Anterior cingulate cortex (tissue), 58 donors: ENCODE measurements at places on chromosomes 7 and 10.

DNA sequence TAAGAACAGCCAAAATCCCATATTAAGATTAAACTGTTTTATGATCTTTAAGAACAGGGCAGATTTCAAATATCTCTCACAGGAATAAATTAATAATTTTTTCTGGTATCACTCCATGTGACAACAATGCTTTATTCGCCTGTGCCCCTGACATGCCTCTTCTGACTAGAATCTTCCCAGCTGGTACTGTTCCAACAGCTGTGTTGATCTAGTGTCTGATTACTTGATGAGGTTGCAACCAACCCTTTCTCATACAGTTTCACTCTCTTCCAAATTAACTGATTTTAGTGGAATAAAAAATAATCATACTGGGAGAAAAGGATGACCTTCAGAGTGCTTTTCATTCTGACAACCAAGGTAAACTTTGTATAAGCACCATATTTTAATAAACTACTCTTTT lies 151.9 kb downstream of the CHRM2 start:
- no peak for DNase-seq

DNA sequence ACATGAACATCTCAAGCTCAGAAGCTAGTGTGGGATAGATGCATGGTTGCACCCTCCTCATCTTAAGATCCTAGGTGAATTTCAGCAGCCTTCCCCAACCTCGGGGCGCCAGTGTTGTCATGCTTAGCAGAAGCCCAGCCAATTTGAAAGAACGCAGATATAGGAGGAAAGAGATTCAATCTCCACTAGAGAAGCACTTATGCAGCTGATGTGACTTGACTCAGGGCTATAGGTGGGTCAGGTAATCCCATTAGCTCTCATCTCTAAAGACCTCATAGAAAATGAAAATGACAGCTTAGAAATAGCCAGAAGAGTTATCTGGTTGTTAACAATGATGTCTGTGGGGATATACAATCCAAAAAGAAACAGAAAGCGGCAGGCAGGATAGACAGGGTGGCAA lies 310.5 kb downstream of the GPAM start:
- DNase-seq, result no peak

DNA sequence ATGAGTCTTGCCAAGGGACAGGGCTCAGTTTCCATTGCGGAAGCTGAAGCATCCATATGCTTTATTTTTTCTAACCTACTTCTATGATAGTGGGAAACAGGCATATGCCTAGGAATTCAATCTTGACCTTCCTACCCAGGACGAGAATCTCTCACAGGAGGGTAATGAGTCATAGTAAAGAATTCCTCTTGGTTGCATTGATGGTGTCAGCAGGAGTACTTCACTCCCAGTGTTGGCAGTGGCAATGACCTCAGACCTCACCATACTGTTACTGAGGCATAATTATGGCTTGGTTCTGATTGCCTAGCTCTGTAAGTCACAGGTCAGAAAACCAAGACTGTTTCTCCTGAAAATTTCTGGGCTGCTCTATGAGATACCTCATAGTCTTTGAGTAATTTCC lies 552.9 kb downstream of the ARL4A start:
- DNase-seq, result no peak

DNA sequence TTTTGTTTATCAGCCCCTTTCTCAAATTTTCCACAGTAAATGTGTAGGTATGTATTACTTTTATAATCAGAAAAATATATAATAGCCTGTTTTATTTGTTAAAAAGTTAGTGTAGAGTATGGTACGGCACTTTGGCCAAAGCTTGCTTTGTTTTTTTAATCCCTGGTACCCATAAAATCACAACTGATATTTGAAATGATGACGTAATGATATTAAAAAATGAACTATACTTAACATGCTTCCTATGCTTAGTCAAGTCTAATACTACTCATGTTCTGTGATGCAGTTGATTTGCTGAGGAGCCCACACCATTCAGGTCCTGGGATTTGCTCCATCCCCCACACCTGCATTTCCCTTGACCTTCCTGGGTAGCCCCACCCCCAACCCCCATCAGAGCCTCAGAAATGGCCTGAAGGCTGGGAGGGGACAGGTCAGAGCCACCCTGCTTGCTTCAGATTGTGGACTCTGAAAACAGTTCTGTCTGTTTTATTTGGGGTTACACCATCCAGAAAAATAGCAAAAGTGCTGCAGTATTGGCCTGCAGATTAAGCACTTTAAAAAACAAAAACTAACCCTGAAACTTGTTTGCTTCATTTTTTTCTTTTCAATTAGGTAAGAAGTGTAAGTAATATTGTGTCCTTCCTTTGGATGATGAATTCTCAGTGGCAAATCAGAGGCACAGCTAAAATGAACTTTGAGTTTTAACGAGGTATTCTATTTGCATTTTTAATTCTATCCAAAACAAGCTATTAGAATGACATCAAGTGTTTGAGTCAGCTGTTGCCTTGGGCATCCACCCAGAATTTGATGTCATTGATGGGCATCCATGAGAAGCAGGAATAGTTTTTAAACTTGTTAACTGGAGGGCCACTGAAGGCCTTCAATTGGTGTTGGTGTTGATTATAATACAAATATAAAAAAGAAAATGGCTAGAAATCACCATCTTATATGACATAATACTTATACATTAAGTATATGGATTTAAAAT lies 23.3 kb downstream of the PLCE1 start:
- DNase-seq, result no peak

DNA sequence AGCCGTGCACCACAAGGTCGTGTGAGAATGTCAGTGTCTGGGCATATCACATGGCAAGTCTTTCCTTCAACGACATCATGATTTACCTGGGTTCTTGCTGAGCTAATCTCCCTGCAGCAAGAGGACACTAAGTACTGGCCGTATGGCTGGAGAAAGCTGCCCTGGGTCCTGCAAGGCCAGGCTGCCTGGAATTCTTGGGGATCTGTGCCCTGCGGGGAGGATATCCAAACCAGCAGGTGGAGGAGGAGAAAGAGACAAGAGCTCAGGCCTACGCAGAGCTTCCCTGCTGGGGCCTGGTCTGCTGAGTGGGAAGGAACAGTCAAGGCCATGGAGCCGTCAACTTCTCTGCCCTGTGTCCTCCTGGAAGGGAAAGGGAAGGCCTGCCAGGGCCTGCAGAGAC lies 552.6 kb downstream of the LRMDA start:
- DNase-seq, result no peak

DNA sequence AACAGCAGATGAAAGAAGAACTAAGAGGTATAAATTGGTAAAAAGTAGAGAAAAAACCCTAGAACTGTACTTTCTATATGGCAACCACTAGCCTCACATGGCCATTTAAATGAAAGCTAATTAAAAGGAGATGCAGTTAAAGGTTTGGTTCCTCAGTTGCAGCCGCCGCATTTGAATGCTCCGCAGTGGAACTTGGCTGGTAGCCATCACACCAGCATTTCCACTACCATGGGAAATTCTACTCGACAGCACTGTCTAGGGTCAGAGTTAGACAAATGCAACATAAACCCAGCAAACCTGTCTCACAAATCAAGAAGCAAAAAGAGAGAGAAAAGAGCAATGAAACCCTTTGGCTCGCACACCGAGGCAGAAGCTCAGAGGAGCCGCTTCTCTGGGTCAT lies 29.7 kb downstream of the VIPR2 start:
- no peak for DNase-seq

DNA sequence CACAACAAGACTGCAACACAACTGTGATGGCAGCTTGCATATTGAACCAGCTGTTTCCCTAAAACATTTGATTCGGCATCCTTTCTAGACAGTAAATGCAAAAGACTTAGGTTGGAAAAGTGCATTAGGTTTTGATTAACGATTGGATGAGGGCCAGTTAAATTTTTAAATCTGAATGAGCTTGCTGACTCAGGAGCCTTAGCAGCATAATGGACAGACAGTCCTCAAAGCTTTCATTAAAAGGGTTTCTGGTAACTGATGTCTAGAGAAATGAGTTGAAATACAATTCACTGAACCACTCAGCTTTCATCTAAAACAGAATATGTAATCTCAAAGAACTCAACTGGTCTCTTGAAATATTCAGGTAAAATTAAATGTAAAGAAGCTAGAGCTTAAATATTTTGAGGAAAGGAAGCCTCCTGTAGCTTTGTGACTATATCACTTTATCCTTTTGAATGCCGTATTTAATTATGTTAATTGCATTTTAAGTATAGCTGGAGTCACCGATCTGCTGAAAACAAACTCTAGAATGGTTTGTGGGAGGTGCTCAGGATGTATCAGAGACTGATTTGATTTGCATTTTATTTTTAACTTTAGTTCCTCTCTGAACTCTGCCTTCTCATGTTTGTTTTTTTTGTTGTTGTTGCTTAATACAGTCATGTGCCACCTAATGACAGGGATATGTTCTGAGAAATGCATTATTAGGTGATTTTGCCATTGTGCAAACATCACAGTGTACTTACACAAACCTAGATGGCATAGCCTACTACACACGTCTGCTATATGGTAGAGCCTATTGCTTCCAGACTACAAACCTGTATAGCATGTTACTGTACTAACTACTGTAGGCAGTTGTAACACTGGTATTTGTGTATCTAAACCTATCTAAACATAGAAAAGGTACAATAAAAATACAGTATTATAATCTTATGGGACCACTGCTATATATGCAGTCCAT lies 29.2 kb upstream of the ATRNL1 start:
- no peak for DNase-seq

DNA sequence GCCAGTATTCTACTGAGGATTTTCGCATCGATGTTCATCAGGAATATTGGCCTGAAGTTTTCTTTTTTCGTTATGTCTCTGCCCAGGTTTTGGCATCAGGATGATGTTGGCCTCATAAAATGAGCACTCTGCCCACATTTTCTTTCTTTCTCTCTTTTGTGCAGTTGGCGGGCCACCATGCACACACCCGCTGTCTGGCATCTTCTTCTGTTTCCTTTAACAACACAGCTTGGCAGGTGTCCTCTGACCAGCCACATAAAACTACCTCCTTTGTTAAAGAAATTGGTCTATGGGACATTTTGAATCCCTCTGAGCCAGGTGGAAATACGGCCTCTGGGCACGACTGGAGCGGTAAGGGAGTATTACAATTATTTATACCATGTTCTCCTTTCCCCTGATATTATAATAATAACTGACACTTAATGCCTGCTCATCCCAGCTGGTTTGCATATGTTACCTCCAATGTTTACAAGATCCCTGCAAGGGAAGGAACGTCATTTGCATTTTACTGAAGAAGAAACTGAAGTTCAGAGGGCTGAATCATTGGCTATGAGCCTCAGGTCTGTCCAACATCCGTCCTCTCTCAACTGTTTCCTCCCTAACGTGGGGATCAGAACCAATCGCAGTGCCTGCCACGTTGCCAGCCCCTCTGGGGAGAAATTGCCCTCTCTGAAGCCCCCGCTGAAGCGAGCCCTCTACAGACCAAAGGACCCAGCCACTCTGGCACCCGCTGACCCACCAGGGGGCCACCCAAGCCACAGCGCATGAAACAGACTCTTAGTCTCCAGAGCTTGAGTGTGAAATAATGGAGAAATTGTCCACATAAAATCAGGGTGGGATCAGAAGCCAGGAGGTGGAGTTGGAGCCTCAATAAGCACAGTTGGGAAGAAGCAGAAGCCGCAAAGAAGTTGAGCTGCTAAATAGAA lies 125.0 kb upstream of the FOXK1 start:
- DNase-seq, result no peak

- DNase-seq, result no peak
These were observed 26.1 kb upstream of the NRG3 start for GRCh38 chr10:81848931-81849330.

GRCh38 chr7:48049850-48050249 lies 14.5 kb downstream of the C7orf57 start:
- no peak for DNase-seq

- DNase-seq, result no peak
These were observed 58.8 kb upstream of the ZNF804B start for GRCh38 chr7:88700725-88701124.

DNA sequence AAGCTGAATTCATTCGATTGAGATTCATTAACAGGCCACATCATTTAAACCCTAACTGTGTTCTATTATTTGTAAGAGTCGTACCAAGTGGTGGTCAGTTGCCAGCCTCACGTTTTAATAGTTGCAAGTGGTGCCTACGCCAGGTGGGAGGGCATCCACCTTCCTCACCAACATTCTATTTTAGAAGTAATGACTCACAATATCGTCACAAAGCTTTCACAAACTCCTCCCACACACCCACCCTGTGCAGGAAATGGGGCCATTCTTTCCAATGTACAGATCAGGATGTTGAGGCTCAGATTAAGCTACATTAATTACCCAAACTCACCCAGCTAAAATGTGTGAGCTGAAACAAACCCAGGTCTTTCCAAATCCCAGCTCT lies 77.3 kb upstream of the SAMD8 start:
- no peak for DNase-seq

- DNase-seq, result no peak
These were observed 203.7 kb upstream of the PHYHIPL start for GRCh38 chr10:58972576-58973234.

DNA sequence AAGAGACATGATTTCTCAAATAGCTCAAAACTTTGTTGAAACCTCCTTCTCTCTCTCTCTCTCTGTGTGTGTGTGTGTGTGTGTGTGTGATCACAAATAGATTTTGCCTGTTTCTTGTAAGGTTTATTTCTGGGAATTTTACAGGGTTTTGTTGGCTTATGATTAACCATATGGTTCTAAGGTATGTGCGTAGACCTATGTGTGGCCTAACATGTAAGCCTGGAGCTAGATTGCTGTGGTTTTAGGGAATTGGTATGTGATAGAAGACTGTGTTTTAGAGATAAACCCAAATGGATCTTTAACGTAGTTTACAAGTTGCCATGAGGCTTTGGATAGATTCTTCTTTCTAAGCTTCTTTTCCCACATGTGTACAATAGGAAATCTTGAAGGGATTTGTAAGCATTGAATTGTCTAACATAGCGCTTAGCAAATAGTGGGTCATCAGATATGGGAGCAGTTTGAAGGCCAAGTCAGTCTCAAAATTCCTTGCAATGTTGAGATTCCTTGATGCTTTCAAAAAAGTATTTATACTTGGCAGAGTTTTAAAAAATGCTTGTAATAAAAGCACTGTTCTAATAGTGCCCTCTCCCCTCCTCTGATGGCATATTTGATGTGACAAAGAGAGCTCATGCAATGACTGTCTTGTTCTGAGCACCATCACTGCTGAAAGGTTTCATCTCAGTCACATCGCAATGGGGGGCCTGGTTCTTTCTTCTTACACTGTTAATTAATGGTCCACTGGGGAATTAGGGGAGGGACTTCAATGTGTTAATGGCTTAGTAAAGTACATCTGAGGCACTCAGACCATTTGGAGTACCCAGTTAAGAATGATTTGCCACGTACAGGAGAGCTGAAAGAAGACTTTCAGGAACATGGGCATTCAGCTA lies 118.2 kb downstream of the SNX10 start:
- DNase-seq, result no peak

GRCh38 chr10:72105098-72105475 lies 16.7 kb upstream of the SPOCK2 start:
- no peak for DNase-seq

DNA sequence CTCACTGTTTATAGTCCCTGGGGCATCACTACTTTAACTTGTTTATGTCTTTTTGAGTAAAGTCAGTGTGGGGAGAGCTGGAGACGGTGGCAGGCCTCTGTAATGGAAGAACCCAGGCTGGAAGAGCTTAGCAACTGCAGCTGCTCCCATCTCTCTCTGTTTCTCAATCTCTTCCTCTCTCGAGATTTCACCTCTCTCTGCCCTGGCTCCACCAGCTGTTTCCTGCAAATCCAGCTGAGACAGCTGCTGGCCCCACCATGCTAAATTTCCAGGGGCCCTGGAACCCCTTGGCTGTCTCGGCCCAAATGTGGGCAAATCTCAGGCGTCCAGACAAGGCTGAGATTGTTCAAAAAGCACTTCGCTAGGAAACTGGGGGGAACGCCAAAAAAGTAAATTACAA lies 25.8 kb upstream of the SLF2 start:
- DNase-seq, result no peak
